ENCODE measurements at places on chromosomes 3 and 15.
A peak's percentile ranks its signal among the peaks of the same experiment; 100 is the strongest.

DNA sequence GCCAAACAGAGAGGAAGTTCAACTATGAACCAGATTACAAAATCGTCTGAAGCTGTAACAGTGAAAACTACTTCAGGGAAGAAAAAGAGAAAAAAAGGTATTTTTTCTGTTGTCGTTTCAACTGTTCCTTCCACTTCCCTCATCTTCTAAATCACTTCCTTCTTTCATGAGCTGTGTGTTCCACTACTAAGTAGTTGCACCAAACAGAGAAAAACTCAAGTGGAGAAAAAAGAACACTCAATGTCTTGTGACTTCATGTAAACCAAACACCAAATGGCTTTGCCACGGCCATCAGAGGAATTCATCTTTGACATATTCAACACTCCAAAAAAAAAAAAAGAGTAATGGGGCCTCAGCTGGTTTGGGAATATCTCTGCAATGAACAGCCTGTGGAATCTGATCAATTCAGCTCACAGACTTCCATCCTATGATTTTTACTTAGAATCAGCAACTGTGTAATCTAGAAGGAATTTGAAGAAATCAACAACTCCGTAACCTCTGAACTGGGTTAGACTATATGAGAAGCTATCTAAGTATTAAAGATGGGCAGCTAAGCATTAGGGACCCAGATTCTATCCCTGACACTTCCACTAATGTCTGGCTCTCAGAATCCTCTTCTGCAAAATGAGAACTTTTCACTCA, 47.5 kb upstream of the RNF7 start:
- DNase-seq = no peak

DNA sequence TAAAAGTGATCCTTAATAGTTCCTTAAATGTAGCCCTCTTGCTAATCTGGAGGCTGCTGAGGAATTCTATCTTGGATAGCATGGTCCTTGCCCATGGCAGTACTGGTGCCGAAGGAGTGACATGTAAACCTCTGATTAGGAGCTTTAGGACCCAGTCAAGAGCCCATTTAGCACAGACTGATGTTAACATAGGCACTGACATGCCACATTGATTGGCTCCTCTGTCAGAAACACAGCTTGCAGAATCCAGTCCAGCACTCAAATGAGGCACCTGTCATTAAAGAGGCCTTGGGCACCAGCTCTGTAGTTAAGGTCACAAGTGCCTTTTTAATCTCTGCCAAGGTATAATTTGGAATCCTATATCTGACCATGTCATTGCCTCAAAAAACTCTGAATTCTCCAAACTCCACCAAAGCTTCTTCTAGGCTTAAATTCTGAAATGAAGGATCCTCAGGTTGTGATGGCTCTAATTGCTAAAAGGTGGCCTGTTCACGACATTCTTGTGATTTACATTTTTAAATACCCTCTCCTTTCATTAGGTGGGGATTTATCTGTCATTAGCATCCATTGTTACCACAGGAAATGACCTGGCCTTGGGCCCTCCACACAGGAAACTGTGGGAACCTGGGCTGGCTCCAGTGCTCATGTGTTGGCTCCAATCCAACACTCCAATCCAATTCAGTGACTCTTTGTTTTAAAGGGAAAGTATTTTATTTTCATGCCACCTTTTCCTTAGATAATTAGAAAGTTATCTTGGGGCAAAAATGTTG, 57.3 kb upstream of the RNF7 start:
- DNase-seq = no peak

DNA sequence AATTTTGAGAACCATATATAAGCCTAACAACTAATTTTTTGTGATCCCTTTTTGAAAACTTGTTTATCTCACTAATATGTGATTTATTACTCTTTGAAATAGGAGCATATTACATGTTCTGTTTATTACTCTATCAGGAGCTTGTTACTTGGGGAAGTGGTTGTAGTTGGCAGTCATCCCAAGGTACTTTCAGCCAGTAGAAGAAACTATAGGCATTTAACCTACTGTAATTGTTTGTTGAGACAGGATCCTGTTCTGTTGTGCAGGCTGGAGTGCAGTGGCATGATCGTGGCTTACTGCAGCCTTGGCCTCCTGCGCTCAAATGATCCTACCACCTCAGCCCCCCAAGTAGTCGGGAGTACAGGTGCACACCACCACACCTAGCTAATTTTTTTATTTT, 195.6 kb downstream of the TCF12 start:
- no peak for DNase-seq

GRCh38 chr15:53591041-53591440, 168.4 kb downstream of the WDR72 start:
- DNase-seq = no peak

GRCh38 chr3:78003090-78003489, 963.2 kb downstream of the ROBO2 start:
- DNase-seq = no peak

GRCh38 chr3:112002096-112002971, 3.6 kb downstream of the TAGLN3 start:
- DNase-seq = peak; percentile 70

DNA sequence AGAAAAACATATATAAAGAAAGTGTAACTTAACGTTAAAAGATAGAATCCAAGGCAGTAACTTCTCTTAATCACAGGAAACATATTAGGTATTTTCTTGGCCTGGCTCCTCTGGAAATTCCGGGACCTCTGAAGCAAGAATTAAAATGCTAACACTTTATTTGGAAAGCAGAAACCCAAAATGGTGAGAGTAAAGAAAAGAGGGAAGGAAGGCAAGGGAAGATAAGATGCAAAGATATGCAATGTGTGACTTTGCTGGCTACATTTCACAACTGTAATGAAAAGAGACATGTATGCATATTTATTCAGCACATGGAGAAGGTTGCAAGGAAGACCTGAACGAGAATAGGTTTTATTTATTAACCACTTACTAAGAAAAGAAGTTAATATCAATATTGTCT, 372.5 kb downstream of the TBL1XR1 start:
- DNase-seq = no peak

- no peak for DNase-seq
Observed at GRCh38 chr3:25587526-25587925, 77.2 kb downstream of the TOP2B start.

- DNase-seq = no peak
Observed at GRCh38 chr3:104132566-104133403, 1233.9 kb upstream of the ALCAM start.

DNA sequence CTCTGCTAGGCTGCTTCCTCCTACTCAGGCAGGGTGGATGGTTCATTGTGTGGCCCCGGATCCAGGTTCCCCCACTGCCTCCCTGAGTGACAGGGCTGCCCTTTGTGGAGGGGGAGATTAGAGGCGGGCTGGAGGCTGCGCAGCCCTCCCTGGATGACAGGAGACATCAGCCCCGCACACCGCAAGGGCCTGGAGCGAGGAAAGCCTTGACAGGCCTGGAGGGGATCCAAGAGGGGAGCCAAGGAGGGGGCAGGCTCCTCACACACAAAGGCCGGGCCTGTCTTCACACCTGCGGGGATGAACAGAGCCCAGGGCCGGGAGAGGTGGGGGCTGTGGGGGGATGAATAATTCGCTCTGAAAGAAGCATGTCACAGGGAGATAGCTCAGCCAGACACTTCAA, 72.9 kb downstream of the RPN1 start:
- DNase-seq = no peak

GRCh38 chr3:123385499-123385898, 63.4 kb downstream of the ADCY5 start:
- DNase-seq = no peak

DNA sequence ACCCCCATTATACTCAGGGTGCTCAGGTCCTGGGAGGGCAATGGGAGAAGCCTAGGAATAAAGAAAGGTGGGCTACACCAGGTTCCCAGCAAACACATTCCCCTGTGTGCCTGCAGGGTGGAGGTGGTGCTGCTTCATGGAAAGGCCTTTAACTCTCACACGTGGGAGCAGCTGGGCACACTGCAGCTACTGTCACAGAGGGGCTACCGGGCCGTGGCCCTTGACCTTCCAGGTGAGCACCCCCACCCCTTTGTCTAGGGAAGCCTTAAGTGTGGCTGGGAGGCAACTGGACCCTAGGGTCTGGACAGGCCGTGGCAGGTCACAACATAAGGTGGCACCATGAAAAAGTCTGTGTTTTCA, 3.3 kb downstream of the ABHD14A start:
- DNase-seq = no peak

DNA sequence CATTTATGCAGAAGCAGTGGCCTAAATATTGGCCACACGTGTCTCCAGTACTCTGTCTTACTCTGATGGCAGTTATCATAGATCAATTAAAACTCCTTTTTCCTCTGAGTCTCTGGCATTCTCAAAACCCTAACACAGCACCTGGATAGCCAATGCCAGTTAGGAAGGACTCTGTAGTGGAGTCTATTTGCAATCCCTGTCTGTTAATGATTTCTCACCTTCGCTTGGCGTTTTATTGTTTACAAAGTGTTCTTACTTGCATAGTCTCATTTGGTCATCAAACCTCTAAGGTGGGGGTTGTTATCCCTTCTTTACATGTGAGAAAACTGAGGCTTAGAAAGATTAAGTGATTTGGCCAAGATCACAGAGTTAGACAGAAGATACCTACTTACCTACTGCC, 258.8 kb downstream of the IL5RA start:
- no peak for DNase-seq

- no peak for DNase-seq
Observed at GRCh38 chr3:30004481-30004880, 601.9 kb upstream of the TGFBR2 start.

GRCh38 chr3:122694966-122695365, 14.3 kb downstream of the PARP14 start:
- no peak for DNase-seq

- no peak for DNase-seq
Observed at GRCh38 chr15:62075595-62076277, 9.0 kb downstream of the C2CD4A start.

- no peak for DNase-seq
Observed at GRCh38 chr3:84978843-84979242, 20.1 kb downstream of the CADM2 start.

DNA sequence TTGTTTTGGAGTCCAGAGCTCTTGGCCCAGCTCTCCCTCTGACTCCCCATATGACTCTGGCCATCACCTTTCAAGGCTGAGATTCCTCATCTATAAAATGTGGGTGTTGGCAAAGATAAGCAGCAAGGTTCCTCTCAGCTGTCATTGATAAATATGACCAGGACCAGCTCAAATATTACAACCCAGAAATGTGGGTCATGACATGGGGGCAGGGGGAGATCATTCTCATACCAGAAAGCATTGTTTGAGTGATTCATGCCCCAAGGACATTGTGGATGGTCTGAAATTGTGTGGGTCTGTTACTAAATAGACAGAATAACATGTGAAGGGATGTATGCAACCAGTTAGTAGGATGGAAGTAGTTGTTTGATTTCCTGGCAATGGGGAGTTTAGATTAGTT, 13.9 kb downstream of the UPK1B start:
- DNase-seq = no peak

DNA sequence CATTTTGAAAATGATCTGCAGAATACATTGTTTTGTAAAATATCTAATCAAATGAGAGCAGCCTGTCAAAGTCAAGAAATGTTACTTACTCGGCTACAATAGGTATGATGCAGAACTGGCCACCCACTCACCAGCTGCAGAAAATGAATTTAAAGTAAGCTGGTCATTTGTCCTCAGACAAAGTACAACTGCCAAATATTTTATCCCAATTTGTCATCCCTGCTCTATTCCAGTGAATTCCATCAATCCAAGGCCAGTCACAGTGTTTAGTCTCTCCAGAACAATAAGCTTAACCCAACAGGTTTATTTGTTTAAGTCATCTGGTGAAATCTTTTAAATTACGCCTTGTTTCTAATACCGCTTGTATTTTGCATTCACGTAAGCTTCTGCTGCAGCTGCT, 46.6 kb upstream of the TCF12 start:
- no peak for DNase-seq

DNA sequence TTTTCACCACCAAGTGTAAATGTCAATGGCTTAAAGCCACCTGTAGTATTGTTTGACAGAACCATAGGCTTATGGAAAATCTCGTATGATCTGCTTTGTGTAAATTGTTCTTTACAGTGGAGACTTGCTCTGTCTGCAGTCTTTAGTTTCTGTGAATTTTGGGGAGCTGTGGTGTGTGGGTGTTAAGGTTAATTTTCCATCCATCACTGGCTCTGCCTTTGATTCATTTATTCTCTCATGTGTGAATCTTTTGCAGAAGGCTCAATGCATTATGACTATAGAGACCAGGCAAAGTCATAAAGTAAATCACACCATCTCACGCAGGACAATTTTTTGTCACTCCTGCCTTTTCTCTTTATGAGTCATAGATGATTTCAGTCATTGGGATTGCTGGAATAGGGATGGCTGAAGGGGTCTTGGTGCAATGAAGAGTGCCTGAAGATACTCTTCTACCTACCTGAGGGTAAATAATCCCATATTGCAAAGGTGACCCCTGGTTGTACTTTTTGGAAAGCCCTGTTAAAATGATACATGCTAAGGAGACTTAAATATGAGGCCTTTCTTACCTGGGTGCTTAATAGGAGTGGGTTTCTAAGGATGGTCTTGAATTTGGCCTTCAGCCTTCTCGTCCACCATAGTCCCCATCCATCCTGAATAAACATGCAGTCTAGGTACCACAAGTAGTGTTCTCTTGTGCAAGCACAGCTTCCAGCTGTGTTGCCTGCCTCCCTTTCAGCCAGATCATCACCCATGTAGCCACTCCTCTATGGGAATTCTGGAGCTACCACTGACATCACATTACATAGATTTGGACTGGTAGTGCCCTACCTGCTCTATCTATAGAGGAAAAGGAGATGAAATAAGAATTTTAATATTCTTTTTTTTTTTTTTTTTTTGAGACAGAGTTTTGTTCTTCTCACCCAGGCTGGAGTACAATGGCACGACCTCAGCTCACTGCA, 14.3 kb downstream of the TGFBR2 start:
- peak; percentile 89 for DNase-seq

- peak; percentile 3 for DNase-seq
Observed at GRCh38 chr3:144036498-144036897, 64.9 kb downstream of the DIPK2A start.

- no peak for DNase-seq
Observed at GRCh38 chr15:60731583-60732130, 252.7 kb upstream of the ICE2 start.

DNA sequence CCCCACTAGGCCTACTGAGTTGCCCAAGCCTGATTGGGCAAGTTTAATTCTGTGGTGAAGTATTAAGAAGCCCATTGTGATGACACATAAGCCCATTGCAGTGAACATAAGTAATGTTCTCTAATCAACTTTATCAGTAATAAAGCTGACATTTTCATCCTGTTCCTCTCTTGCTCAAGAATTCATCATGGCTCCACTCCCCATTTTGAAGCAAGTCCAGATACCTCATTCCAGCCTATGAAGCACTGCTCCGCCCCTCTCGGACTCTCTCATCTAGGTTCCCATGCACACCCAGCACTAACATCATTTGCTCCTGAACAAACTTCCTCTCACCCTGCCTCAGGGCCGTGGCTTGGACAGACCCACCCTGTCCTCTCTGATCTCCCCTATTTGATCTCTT, 10.5 kb downstream of the SHF start:
- no peak for DNase-seq

GRCh38 chr3:188948281-188948996, 223.3 kb upstream of the TPRG1 start:
- DNase-seq = peak; percentile 20

All from activated CD4-positive, alpha-beta T cell treated with anti-CD3 and anti-CD28 coated beads, Interleukin-2, amount 50 U/mL, for 16 hours (primary cell).